Tibial nerve (tissue), 4 donors: ENCODE measurements at places on chromosomes 2 and 18.

DNA sequence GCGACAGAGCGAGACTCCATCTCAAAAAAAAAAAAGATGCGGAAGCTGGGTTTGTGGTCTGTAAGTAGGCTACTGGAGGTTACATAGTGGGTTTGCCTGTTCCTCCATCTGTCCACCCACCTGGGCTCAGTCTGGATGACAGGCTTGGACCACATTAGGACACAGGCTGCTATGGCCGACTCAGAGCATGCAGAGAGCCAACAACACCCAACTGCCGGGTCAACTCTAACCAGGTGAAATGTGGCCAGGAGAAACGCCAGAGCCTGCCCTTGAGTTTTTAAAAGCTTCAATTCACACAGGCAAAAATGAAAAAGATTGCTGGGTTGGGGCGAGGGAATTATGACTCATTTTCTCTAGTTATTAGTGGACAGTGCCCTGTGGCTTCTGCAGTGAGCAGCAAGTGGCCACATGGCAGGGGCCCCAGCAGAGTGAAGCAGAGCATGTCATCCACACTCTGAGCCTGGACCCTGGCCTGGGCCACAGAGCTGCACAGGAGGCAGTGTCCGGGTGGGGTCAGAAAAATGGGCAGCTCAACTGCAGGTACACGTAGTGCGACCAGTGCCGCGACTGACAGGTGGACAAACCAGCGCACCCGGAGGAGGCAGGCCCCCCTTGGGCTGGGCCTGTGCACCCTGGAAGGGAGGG, 67.4 kb downstream of the BIN1 start:
- H3K27ac ChIP-seq: no peak overlapping the region
- no peaks in the 10 kb centered on the region for H3K27me3 ChIP-seq
- H3K4me1 ChIP-seq: no peaks in the 10 kb centered on the region
- no peaks in the 10 kb centered on the region for H3K36me3 ChIP-seq
- no peak overlapping the region for H3K4me3 ChIP-seq

DNA sequence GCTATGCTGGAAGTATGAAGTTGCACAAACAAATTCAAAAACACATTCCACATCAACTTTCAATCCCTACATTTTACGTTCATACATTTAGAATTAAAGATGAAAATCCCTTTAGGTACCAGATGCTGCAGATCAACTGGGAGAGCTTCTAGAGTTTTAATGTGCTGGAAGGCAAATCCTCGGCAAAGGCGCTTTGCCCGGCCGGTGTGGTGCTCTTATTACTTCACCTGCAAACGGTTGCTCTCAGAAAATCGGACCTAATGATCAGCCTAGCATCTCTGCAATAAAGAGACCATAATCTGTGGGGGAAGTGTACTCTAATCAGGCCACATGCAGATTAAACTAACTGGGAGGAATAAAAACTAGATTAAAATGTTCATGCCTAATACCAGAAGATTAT, 513.8 kb downstream of the ZEB2 start:
- H3K27ac ChIP-seq: no peak overlapping the region
- no peaks in the 10 kb centered on the region for H3K36me3 ChIP-seq
- H3K4me3 ChIP-seq: no peak overlapping the region
- H3K4me1 ChIP-seq: no peaks in the 10 kb centered on the region
- no peak for DNase-seq

GRCh38 chr2:10790228-10790973, 22.2 kb downstream of the PDIA6 start:
- no peaks in the 10 kb centered on the region for H3K27me3 ChIP-seq
- no peak overlapping the region for H3K4me3 ChIP-seq
- no peak for DNase-seq
- peaks cover 22% of the 10 kb centered on the region for H3K36me3 ChIP-seq
- H3K27ac ChIP-seq: no peak overlapping the region

GRCh38 chr18:68391801-68392200, 323.1 kb downstream of the TMX3 start:
- no peaks in the 10 kb centered on the region for H3K36me3 ChIP-seq
- no peak overlapping the region for H3K4me3 ChIP-seq
- no peak for DNase-seq
- H3K4me1 ChIP-seq: no peaks in the 10 kb centered on the region
- no peaks in the 10 kb centered on the region for H3K27me3 ChIP-seq

- H3K27me3 ChIP-seq: no peaks in the 10 kb centered on the region
- no peak for DNase-seq
- H3K4me3 ChIP-seq: no peak overlapping the region
- peaks cover 81% of the 10 kb centered on the region for H3K4me1 ChIP-seq
- peak overlapping the region; percentile 6 for H3K27ac ChIP-seq
These were observed 46.3 kb downstream of the RTN4 start for GRCh38 chr2:55003706-55004639.
